B cell (primary cell): ENCODE measurements at places on chromosomes 2 and 18. TPM values are rescaled to one million over a fixed set of nuclear protein-coding genes. Genes with fewer than 3 reads are reported as not detected.

DNA sequence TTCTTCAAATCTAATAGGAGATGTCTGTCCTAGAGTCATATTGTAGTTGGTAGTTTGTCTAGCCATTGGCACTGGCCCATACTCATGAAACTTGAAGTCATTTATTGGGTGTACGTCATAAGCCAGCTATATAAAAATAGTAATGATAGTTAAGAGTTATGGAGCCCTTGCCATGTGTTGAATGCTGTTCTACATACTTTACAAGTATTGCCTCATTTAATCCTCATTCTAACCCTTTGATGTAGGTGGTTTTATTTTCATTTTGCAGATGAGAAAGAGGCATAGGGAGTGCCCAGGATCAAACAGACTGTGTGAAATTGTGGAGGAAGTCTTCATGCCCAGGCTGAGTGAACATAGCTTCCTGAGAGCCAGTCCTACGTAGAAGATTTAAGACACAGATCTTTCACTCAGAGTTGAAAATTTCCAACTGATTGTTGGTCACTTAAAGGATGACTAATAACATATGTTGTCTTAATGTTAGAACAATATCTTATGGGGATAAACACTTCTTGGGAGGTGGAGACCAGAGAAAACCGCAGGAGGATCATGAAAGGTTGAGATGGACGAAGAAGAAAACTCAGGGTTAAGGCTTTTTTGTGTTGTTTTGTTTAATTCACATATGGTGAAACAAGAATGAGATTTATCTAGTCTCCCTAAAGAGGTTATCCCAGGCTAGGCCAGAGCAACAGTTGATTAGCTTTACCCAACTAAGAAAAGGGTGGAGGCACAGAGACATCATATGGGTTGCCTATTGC is 156.0 kb downstream of the CERS6 start:
- H3K27me3 ChIP-seq: no peaks in the 10 kb centered on the region
- H3K4me3 ChIP-seq: no peak overlapping the region
- H3K27ac ChIP-seq: no peak overlapping the region
- DNase-seq: no peak
- H3K36me3 ChIP-seq: no peaks in the 10 kb centered on the region

- no peak overlapping the region for H3K27ac ChIP-seq
- H3K36me3 ChIP-seq: no peaks in the 10 kb centered on the region
- no peaks in the 10 kb centered on the region for H3K27me3 ChIP-seq
These were observed 24.7 kb downstream of the LYPD6B start for GRCh38 chr2:149063177-149063576.

DNA sequence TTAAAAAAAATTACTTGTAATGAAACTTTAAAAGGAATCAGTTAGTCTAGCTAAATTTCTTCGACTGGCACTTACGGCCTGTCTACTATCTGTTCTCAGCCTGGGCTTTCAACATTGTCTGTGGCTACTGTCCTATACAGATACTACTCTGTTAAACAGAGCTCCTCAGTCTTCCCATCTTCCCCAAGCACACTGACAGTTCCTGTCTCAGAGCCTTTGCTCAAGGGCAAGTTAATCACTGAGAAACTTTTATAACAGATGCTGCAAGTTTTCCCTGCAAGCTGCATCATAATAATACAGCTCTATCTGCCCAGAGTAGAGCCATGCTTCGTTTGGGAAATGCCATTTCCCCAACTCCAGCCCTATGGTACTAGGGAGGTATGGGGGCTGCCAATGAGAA is 11.3 kb upstream of the YPEL5 start:
- no peaks in the 10 kb centered on the region for H3K27me3 ChIP-seq
- no peak overlapping the region for H3K27ac ChIP-seq
- no peak for DNase-seq
- no peak overlapping the region for H3K4me3 ChIP-seq
- H3K36me3 ChIP-seq: no peaks in the 10 kb centered on the region

GRCh38 chr2:68059784-68060525 is 2.8 kb downstream of the C1D start:
- H3K4me1 ChIP-seq: peaks cover 20% of the 10 kb centered on the region
- no peaks in the 10 kb centered on the region for H3K36me3 ChIP-seq
- H3K4me3 ChIP-seq: no peak overlapping the region
- no peak for DNase-seq

- H3K36me3 ChIP-seq: no peaks in the 10 kb centered on the region
- no peak for DNase-seq
- no peak overlapping the region for H3K27ac ChIP-seq
- H3K27me3 ChIP-seq: no peaks in the 10 kb centered on the region
- H3K4me3 ChIP-seq: no peak overlapping the region
- no peaks in the 10 kb centered on the region for H3K4me1 ChIP-seq
These were observed 57.2 kb upstream of the ACVR1 start for GRCh38 chr2:157933160-157933920.

GRCh38 chr2:88074854-88075292 is 7.2 kb downstream of the SMYD1 start:
- no peak for DNase-seq
- H3K27me3 ChIP-seq: no peaks in the 10 kb centered on the region

- no peaks in the 10 kb centered on the region for H3K4me1 ChIP-seq
- no peaks in the 10 kb centered on the region for H3K36me3 ChIP-seq
- H3K27ac ChIP-seq: no peak overlapping the region
- DNase-seq: no peak
- H3K4me3 ChIP-seq: no peak overlapping the region
These were observed 147.8 kb downstream of the EN1 start for GRCh38 chr2:118699447-118700175.

GRCh38 chr2:29115797-29116781 is 874 bp downstream of the CLIP4 start:
- no peaks in the 10 kb centered on the region for H3K36me3 ChIP-seq
- H3K4me1 ChIP-seq: peaks cover 16% of the 10 kb centered on the region
- DNase-seq: peak; percentile 56
- H3K4me3 ChIP-seq: peak overlapping the region; percentile 13

DNA sequence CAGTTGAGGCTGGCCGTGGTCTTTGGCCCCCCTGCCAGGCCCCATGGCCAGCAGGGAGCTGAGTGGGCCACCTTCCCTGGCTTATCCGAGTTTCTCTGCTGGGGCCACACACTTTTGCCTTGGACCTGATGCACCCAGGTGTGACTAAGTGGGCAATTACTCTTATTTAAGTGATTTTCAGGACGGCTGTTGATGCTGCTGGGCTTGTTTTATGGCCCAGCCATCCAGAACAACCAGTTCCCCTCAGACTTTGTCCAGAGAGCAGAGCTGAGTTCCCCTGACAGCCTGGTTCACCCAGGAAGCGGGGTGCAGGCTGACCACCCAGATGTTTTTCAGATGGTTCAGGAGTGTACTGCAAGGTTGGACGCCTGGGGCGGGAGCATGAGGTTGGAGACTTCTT is 68.8 kb downstream of the GLI2 start:
- DNase-seq: no peak
- no peak overlapping the region for H3K27ac ChIP-seq
- no peak overlapping the region for H3K4me3 ChIP-seq
- H3K36me3 ChIP-seq: no peaks in the 10 kb centered on the region
- H3K27me3 ChIP-seq: no peaks in the 10 kb centered on the region

DNA sequence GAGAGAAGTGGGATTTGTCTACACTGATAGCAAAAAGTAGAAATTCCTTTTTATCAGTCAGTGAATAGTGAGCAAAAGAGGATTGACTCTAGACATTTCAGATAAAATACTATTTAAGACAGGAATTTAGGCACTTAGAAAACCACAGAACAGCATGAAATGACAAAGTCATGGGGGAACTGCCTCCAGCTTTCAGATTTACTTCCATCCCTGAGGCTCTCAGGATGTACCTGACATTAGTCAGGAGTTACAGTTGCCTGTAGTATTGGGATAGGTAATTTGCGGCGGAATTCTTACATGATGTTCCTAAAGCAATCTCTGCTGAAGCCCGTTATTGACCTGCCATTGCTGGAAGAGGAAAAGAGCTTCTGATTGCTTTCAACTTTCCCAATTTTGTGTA is 337.1 kb upstream of the MAP2 start:
- no peaks in the 10 kb centered on the region for H3K27me3 ChIP-seq
- H3K27ac ChIP-seq: no peak overlapping the region
- H3K36me3 ChIP-seq: no peaks in the 10 kb centered on the region
- H3K4me1 ChIP-seq: no peaks in the 10 kb centered on the region
- no peak for DNase-seq

DNA sequence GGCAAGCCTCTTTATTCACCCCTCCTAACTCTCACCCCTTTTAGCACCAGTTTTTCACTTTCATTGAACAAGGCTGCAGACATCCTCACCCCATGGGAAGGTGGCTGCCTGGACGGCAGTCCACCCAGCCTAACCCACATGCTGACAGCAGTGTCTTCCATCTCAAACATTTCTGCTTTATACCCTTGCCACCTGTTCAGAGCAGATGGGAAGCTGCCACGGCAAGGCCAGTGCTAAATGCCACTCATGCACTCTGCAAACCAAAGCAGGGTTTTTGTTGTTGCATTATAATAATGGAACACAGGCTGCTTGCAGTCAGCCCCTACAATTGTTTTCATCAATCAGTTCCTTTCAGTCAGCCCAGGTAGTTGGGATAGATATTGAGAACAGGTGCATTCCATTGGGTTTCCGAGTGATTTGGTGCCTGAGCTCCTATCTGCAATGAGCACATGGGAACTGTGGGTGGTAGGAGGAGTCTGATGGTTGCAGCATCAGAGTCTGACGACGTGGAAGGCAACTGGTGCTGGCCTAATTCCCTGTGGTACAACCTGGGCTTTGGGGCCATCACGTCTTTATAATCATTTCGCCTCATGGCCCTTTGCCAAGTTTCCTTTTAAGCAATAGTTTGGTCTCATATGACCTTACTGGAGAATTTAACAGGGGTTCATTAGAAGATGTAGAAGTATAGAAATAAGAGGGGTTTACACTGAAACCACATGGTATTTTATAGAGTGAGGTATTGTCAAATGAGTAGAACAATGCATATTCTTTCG is 252.5 kb upstream of the SP5 start:
- no peak for DNase-seq
- H3K27ac ChIP-seq: no peak overlapping the region
- no peaks in the 10 kb centered on the region for H3K36me3 ChIP-seq
- no peak overlapping the region for H3K4me3 ChIP-seq
- no peaks in the 10 kb centered on the region for H3K27me3 ChIP-seq

The MAP2 gene
- polyA plus RNA-seq: 1.8 and 1.9 TPM in 2 replicates

The ERCC3 gene
- 74.4 and 81.6 TPM in 2 replicates for polyA plus RNA-seq

The SPTBN1 gene
- polyA plus RNA-seq: 43.7 and 64.5 TPM in 2 replicates

The ATOH8 gene
- not detected in 2 replicates for polyA plus RNA-seq

The ZSWIM2 gene
- not detected in 2 replicates for polyA plus RNA-seq

The GALM gene
- 8.4 and 9.7 TPM in 2 replicates for polyA plus RNA-seq
